ENCODE measurements at places on chromosomes 7 and 10.

- peak; percentile 73 for DNase-seq
Observed at GRCh38 chr7:92631067-92631849, 41.1 kb upstream of the FAM133B start.

DNA sequence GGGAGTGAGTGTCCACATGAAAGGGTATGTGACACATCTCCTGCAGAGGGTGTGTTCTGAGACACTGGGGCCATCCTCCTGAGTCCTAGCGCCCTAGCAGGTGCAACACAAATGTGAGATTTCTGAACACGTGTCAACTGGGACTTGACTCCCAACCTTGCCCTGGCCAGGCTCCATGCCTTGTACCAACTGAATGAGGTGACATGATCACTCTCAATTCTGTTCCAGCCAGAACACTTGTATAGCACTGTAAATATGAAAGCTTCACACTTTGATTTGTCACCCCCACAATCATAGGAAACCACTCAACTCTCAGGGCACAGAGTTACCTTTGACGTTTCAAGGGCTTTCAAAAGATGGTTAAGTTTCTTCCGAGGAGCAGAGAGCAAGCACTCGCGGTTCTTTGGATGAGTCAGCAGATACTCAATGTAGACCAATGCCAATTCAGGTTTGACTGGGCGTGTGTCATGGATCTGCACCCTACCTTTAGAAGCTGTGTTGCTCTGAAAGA lies 48.6 kb downstream of the NCAPG2 start:
- no peak for DNase-seq

DNA sequence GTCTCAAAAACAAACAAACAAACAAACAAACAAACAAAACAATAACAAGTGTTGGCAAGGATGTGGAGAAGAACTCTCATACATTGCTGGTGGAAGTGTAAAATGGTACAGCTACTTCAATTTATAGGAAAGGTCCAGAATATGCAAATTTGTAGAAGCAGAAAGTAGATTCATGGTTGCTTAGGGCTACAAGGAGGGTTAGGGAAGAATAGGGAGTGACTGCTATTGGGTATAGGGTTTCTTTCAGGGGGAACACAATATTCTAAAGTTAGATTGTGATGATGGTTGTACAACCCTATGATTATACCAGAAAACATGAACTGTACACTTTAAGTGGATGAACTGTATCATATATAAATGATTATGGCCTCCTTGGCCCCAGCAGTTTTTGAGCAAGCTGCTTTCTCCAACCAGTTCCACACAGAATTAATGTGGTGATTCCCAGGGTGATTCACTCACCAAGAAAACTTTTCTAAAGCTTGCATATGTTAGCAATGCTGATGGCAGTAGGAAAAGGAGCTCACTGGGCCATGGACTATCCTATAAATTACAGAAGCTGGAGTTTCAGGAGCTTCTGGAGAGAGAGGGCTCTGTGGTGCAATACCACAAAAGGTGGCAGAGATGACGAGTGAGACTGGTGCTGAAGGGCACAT lies 52.8 kb upstream of the KCNIP2 start:
- no peak for DNase-seq

GRCh38 chr7:98230746-98231471 lies 19.7 kb downstream of the BHLHA15 start:
- no peak for DNase-seq

DNA sequence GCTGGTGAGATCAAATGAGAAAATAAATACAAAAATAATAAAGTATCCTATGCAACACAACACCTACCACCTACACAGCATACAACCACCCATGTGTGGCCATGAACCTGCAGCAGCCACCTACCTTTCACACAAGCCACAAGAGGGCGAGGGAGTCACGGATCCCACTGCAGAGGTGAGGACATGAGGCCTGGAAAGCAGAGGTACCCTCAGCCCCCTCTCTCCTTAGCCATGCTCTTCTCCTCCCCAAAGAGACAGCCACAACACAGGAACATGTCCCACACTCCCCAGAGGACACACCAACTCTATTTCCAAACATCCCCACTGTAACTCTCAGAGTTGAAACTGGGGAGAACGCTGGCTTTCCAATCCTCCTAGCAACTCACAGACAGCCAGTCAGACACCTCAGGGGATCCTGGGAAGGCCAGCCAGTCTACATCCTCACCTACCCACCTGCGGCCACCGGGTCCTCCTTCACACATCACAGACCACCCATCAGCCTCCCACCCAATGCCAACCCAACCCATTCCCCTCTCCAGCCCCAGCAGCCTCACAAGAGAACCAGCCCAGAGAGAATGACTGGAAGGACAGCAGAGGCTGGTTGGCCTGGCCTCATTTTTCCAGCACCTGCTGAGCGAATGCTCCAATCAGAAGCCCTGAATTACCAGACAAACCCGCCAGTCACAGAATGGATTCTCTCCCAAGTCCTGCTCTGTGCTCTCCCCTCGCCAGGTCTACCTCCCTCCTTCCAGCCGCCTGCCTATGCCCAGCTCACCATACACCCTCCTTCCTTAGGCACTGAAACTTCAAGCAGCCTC lies 18.4 kb downstream of the DLG5 start:
- DNase-seq, result peak; percentile 37

DNA sequence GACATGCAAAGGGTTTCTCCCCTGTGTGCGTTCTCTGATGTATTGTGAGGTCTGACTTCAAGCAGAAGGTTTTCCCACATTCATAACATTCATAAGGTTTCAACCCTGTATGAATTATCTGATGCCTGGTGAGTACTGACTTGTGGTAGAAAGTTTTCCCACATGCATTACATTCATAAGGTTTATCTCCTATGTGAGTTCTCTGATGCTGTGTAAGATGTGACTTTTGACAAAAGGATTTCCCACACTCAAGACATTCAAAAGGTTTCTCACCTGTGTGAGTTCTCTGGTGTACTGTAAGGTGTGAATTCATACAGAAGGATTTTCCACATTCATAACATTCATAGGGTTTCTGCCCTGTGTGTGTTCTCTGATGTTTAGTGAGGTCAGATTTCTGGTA lies 45.1 kb downstream of the ZNF33B start:
- no peak for DNase-seq

DNA sequence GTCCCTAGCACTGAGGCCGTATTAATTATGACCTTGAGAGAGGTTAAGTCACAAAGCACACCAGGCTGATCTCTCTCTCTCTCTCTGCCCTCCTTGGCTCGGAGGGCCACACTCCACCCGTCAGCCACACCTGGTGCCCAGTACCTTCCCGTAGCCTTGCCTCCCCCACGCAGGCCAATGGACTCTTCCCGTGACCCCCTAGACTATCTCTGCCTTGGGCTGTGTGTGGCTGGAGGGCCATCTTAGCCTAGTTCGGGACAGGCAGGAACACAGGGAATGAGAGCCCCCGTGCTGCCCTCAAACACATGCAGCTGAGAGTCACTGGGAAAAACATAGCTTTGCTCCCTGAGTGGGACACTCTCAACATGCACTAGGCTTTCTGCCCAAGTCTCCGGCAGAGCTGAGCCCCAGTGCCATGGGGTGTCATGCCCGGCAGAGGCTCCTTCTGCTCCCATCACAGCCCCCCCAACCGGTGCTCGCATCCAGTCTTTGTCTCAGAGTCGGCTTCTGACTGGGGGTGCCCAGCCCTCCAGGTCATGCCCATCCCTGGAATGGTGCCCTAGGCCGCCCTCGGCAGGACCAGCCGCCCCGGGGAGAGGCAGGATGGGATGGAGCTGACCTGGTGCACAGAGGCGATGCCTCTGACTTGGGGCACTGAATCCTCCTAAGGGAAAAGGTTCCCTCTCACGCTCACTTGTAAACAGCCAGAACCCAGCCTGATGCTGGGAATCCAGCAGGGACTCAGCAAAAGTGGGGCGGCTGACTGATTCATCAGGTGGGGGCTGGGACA lies 63.0 kb downstream of the TCERG1L start:
- DNase-seq, result no peak

DNA sequence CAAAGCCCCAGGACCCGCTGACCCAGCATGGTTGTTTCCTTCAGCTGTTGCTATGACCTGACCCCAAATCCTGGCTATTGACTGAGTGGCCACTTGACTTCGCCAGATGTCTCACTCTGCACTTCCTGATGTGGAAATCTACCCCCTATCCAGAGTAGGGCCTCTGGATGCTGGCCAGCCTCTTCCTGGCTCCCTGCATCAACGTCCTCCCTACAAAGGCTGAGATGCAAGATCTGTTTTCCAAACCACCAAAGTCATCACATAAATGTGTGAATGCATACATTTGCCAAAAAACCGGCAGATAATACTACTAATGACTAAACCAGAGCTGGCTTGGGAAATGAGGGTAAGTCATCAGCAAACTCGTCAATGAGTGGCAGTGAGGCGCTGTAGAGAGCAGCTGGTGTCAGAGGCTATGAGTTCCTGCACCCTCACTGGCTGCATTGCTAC lies 70.4 kb downstream of the PYROXD2 start:
- no peak for DNase-seq

DNA sequence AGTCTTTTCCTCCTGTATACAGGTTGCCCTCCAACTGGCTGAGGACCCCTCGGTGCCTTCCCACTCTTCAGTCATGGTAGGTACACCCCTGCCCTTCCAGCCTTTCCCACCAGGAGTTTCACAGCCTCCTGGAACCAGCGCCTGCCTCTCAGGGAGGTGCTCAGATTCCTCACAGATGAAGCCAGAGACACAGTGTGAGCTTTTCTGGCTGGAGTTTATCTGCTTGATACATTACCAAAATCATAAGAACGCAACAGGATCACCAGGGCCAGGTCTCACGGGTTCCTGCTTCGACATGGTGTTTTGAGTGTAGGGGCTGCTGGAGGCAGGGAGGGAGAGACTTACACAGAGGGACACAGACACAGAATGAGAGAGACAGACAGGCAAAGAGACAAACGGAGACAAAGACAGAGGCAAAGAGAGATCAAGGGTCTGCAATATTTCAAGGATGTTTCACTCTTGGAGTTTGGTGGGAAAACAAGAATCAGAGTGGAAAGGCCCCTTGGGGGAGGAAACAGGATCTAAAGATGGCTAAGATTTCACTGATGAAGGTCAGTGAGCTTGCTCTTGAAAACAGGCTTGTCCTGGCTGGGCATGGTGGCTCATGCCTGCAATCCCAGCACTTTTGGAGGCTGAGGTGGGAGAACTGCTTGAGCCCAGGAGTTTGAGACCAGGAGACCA lies 6.5 kb upstream of the INMT start:
- no peak for DNase-seq

DNA sequence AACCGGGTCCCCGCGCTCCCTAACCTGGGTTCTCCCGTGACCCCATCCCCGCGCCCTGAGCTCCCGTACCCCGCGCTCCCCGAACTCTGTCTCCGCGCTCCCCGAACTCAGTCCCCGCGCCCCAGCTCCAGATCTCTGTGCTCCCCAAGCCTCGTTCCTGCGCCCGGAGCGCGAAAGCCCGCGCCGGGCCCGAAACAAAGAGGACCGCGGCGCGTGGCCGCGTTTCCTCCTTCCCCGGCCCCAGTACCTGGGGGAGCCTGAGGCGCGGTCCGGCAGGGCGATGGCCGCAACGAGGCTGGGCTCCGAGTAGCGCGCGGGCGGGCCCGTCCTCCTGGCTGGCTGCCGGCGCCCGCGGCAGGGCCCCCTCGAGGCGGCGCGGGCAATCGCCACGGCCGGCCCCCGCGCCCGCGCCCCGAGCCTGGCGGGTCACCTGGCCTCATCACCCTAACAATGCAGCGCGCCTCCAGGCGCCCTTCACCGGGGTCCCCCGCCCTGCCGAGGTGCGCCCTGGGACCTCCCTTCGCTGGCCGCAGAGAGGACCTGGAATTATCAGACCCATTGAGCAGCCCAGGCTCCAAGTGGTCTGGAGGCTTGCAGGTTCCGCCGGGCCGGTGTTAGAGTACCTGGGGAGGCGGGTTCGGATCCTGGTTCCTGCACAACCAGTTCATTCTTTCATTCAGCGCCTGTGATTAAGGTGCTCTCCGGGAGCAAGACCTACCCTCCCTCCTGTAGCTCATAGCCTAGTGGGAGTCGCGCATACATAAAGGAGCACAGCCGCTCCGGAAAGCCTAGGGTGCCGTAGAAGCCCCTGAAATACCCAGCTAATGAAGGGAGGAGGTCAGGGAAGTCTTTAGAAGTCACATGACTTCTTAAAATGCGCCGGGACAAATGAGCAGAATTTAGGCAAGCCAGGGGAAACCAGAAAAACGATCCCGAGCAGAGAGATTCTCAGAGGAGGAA lies at the start of gene TNS3:
TSS of gene TNS3 (minus strand) at position 308 of the 960 bp plus-strand sequence. CDS start 142,475 bp downstream, outside the sequence.
- peak; percentile 56 for DNase-seq

- no peak for DNase-seq
Observed at GRCh38 chr10:6215241-6215640, 12.5 kb downstream of the PFKFB3 start.

- peak; percentile 47 for DNase-seq
Observed at GRCh38 chr10:99537086-99537988, 4.6 kb downstream of the NKX2-3 start.

- no peak for DNase-seq
Observed at GRCh38 chr7:20447021-20447650, 116.4 kb downstream of the ITGB8 start.
